CD8-positive, alpha-beta memory T cell (primary cell): ENCODE measurements at places on chromosomes 1 and 21. TPM values are rescaled to one million over a fixed set of nuclear protein-coding genes. Genes with fewer than 3 reads are reported as not detected.

- no peak for DNase-seq
Measured at GRCh38 chr1:240656531-240656930, 44.6 kb upstream of the GREM2 start.

WASF2 gene
- total RNA-seq = 128 TPM

DNA sequence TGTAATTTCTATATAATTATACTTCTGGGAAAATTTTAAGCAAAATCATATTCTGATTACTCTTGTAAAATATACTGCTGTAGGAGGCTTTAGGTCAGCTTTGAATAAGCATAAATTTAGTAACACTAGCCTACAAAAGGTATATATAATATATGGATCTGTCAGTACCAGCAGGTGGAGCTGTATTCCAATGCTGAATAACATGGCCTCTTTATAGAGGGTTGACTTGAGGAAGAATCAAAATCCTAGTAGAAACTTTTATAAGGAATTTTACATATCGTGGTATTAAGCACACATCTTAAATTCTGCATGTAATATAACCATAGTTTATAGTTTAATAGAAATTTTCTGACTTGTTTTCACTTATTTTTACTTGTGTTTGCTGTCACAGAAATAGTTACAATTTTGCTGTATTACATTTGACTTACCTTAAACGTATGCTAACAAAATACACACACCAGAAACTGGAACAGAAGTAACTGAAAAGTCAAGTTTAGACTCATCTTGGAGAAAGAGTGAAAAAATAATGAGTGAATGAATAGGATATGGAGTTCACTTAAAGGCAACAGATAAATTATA, 79.3 kb downstream of the HMCN1 start:
- DNase-seq = no peak

SHISA4 gene
- total RNA-seq = 0.24 TPM

DNA sequence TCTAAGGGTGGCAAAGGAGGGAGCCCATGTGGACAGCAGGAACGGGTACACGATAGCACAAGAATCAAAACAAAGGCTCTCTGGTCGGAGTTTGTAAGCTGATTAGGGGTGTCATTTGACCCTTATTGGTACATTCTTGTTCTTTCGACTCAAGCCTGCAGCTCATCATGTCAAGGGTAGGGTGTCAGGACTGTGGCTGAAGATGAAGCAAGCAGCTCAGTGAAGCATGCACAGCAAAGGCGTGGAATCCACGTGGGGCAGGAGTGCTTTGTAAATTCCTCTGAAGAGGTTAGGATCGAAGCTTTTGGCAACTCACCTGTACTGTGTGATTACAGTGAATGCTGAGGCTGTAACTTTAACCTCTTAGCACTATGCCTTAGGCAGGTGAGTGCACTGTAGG, 4.7 kb upstream of the ABCB10 start:
- DNase-seq = no peak

VHLL gene
- total RNA-seq = 0.35 TPM

- DNase-seq = no peak
Measured at GRCh38 chr1:214634267-214634666, 31.3 kb downstream of the CENPF start.

SUSD4 gene
- 0.16 TPM for total RNA-seq

GRCh38 chr1:86741947-86742572, 37.7 kb downstream of the SH3GLB1 start:
- peak; percentile 28 for DNase-seq

DNA sequence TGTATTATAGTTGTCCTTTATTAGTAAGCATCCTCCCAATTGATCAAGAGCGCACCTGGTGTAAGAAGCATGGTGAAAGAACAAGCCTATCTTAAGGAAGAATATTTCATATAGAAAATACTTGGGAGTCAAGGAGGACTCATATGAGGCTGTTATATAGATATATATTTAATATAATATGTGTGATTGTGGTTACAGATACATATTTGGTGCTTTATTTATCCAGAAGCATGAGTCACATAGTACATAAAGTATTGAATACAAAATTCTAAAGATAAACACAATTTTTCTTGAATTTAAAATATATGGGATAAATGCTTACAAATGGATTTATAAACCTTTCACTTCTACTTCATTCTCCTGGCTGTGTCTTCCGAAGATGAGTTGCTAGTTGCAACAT, 60.6 kb downstream of the RGS5 start:
- DNase-seq = no peak

- no peak for DNase-seq
Measured at GRCh38 chr1:174702011-174702410, 254.2 kb downstream of the GPR52 start.

- DNase-seq = no peak
Measured at GRCh38 chr1:214920337-214920736, 162.2 kb upstream of the KCNK2 start.

GNAT2 gene
- 1.5 TPM for total RNA-seq

ESRRG gene
- total RNA-seq = not detected

DNA sequence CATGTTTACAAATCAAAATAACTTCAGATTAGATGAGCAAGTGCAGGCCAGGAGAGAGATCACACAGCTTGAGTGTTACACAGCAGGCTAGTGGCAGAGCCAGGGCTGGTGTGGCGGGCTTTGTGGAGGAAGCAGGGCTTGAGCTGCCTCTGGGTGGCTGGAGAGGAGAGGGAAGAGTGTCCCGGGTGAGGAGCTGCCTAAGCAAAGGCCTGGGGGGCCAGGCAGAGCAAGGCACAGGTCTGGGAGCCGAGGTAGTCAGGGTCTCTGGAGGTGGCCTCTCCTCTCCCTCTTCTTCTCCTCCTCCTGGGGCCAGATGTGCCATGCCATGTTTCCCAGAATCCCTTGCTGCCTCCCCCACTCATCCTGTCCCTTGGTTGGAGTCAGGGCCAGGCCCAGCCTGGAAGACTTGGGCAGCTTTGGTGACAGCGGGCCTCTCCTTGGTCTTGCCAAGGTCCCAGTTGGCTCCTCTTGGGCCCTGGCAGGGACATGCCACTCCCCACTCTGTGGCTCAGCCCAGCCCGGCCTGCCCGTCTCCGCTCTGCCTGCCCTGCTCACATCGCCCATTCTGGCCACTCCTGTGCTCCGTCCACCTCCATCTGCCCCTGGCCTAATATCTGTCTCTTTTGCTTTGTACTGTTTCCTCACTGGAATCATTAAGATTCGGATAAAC, 70.3 kb downstream of the PTPRU start:
- no peak for DNase-seq

GRCh38 chr1:15945832-15946448, 30.0 kb downstream of the ZBTB17 start:
- DNase-seq = no peak

DNA sequence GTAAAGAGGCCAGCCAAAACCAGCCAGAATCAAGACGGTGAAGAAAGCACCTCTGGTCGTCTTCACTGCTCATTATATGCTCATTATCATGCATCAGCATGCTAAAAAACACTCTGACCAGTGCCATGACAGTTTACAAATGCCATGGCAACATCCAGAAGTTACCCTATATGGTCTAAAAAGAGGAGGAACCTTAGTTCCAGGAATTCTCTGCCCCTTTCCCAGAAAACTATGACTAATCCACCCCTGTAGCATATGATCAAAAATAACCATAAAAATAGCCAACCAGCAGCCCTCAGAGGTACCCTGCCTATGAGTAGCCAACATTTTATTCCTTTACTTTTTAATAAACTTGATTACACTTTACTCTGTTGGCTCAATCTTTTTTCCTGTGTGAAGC, 34.2 kb upstream of the PBX1 start:
- no peak for DNase-seq

OR2T2 gene
- total RNA-seq = not detected

DNA sequence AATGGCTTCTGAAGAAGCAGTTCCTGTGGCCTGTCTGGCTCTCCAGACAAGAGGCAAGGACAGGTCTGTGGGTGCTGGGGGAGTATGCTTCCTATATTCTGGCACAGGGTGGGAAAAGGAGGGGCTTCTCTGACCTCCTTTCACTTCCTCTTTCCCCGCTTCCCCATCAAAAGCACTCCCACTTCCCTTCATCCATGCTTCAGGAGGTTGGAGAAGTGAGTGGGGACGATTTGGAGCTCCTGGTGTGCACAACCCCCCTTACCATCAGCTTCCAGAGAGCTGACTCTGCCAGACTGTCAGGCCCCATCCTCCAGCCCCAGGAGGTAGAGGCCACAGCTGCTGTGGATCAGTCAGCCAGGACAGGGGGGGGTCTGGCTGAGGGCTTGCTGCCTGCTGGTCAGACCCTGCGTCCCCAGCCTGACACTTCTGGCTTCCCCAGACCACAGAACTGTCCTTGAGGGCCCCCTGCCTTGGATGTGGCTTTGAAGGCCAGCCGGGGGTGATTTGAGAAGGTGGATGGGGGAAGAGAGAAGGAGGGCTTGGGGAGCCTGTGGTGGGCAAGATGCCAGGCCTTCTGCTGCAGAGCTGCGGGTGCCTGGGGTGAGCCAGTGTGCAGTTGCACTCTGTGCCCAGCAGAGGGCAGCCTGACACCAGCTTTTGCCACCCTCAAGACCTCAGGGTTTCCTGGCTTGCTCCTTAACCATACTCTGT, 21.5 kb upstream of the TMEM222 start:
- peak; percentile 72 for DNase-seq

GRCh38 chr1:116559304-116559761, 11.5 kb downstream of the CD58 start:
- no peak for DNase-seq

GRCh38 chr1:161738627-161739287, 10.8 kb upstream of the DUSP12 start:
- DNase-seq = peak; percentile 48

CTTNBP2NL gene
- total RNA-seq = 2.5 TPM

- DNase-seq = no peak
Measured at GRCh38 chr1:204441558-204441957, 29.9 kb upstream of the PPP1R15B start.

- DNase-seq = no peak
Measured at GRCh38 chr1:84155517-84155916, 11.4 kb downstream of the PRKACB start.

- DNase-seq = no peak
Measured at GRCh38 chr1:71049951-71050598, 2.5 kb upstream of the PTGER3 start.

GRCh38 chr1:224763126-224763775, 147.1 kb downstream of the CNIH3 start:
- no peak for DNase-seq

SPAG17 gene
- total RNA-seq = not detected

DNA sequence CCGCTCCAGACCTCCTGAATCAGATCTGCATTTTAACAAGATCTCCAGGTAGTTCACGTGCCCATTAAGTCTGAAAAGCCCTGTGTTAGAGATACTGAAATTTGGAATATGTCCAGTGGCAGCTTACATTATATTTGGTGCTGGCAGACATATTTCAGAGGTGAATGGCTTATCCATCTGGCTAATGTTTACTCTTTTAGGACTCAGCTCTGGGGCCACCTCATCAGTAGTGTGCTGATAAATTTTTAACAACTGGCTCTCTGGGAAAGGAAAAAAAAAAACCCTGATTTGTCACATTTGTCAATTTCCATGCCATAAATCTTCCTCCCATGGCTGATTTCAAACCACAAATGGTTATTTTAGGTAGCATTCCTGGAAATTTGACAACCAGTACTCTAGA, 25.3 kb upstream of the SYT6 start:
- no peak for DNase-seq

CFAP141 gene
- total RNA-seq = not detected

GRCh38 chr1:22385537-22385936, 66.1 kb upstream of the ZBTB40 start:
- DNase-seq = no peak

DNA sequence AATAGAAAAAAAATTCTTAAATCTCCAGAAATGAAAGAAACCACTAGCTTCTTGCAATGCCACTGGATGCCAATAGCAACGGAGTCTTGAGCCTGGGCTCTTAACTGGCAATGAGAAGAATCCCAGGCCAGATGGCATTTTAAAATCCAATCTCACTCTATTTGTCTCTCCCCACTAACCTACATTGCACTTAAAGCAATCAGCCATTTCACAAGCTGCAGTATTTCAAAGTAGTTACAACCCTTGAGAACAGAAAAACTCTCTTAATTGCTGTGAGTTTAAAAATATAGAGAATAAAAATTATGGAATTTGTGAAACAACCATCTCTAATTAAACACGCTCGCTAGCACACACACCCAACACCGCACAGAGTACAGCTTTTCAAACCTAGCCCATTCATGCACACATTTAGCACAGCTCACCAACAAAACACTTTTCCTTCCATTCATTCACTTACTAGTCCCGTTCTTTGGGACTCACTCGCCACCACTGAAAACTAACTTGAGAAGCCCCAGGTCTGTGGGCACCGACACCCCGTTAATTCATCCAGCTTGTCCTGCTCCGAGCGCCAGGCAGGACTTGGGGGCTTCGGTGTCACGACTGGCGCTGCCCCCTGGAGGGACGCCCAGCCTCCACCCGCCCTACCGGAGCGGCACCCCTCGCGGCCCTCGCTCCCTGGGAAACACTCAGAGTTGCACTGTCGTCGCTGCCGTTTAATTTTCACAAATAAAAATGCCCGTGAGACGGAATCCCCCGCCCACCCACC, 1.0 kb downstream of the DDAH1 start:
- DNase-seq = no peak

- DNase-seq = no peak
Measured at GRCh38 chr1:160082487-160082886, 1.1 kb downstream of the KCNJ9 start.

MANEAL gene
- 8.0 TPM for total RNA-seq

DNA sequence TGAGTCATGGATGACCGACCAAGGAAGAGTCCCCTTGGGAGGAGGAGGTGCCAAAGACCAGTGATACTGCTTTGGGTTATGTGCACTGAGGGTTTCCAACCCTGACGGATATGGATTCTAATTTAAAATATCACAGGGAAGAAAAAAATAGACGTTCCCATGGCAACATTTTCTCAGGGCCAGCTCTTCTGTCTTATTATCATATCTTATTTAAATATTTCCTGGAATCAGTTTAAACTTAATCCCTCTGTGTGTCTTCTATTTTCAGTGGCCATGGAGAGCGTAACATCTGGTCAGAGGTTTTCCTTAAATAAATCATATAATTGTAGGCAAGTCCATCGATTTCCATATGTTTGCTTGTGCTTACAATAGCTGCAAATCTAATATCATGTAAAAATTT, 205.4 kb upstream of the FMN2 start:
- DNase-seq = no peak

- no peak for DNase-seq
Measured at GRCh38 chr1:119363162-119363561, 5.4 kb upstream of the HAO2 start.

CD5L gene
- not detected for total RNA-seq

DNA sequence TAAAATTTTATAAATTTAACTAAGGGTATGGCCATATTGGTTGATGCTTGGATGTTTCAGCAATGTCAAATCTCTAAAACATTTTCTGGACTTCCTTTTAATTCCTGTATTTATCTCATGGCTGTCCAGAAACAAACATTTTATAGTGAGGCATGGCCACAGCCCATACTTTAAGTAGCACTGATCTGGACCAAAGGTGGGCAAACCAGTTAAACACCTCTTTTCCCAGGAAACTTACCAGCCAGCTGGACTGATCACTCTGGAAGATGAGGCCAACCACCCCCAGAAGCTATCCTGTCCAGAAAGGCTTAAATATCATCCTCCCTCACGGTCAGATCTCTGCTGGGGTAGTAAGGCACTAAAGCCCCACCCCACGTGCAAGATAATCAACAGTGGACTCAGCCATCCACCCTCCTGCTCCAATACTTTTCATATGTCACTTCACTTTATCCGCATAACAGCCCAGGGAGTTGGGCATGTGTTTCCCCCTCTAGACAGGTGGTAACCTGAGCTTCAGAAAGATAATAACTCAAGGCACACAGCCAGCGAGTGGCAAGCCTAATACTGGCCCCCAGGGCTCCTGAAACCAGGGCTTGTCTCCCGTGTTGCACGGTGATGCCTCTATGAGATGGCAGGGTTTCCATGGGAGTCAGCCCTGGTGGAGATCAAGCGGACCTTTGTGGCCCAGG, 120.5 kb upstream of the NGF start:
- DNase-seq = no peak
